ENCODE measurements at places on chromosomes 5 and 9. TPM values are rescaled to one million over a fixed set of nuclear protein-coding genes. Genes with fewer than 3 reads are reported as not detected.

The PCDHB6 gene
- 0.05 TPM for total RNA-seq

The MEGF10 gene
- total RNA-seq: 0.37 TPM

The FABP6 gene
- total RNA-seq: not detected

The NDOR1 gene
- total RNA-seq: 3.4 TPM

The BAAT gene
- total RNA-seq: not detected

The CER1 gene
- total RNA-seq: not detected

Data from dermis blood vessel endothelial cell (primary cell).